Adrenal gland (tissue), 19 donors: ENCODE measurements at places on chromosomes 3 and 15.

DNA sequence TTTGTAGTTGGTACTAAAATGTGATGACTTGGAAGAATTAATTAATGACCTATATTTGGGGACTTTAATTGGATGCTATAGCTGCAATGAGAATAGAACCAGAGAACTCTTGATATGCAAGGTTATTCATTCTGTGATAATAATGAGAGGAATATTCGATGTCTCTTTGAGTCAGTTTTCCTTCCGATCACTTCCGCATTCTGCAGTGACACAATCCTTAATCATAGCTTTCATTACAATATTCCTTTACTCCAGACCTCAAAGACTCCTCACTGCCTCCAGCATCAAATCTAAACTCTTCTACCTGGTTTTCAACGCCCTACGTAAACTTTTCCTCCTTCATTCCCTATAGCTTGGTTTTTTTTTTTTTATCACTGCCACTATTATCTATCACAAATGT is 21.6 kb downstream of the B3GNT5 start:
- no peak for DNase-seq

DNA sequence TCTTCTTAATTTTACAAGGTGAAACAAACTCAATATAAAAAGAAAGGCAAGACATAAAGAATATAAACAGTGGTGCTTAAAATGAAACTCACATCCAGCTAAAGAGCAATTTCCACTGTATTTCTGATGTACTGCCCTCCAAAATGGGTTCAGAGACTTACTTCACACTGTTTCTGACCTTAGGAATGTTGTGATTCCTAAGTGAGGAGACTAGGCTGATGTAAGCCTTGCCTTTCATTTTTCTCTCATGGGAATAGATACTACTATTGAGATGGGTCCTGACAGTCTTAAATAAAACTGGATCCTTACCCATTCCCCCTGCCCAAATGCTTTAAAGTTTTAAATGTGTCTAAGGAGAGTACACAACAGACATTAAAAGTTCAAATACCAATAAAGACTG is 86.9 kb downstream of the CBLB start:
- no peak for DNase-seq

- no peak for DNase-seq
Measured at GRCh38 chr15:27222479-27222878, 251.5 kb downstream of the GABRG3 start.

DNA sequence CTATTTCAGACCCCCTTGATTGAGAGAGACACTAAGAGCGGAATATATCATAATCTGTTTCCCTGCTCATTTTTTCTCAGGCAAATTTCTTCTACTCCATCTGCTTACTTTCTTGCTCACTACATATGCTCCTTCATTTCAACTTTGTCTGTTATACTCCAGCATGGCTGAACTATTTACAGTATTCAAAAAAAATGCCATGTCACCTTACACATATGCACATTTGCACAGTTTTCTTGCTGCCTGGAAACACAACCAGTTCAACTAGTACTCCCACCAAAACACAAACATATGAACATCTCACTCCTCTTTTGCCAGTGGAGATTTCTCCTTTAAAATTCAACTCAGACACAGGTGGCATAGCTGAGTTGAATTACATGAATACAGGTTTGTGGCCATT is 1142.1 kb upstream of the CADM2 start:
- no peak for DNase-seq

GRCh38 chr3:11661827-11662226 is 18.1 kb upstream of the VGLL4 start:
- no peak for DNase-seq

GRCh38 chr3:152139651-152140050 is 129.1 kb upstream of the MBNL1 start:
- no peak for DNase-seq
